ENCODE measurements at places on chromosomes 12 and 14.

DNA sequence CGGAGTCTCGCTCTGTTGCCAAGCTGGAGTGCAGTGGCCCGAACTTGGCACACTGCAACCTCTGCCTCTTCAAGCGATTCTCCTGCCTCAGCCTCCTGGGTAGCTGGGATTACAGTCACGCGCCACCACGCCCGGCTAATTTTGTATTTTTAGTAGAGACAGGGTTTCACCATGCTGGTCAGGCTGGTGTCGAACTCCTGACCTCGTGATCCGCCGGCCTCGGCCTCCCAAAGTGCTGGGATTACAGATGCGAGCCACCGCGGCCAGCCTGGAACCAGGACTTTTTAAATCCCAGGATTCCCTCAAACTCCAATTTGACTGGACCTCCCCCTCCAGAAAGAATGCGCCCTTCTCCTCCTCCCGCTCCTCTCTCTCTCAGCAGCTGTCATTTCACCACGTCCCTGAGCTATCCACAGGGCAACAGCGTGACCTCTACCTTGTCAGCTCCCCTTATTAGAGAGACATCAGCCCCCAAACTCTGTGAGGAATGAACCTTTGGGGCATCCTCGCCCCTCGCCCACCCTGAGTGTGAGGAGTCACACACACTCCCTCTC lies 2.0 kb downstream of the ESYT1 start:
- peaks cover 2% of the 10 kb centered on the region for H3K27me3 ChIP-seq
- H3K27ac ChIP-seq = peak overlapping the region; percentile 28
- peaks cover 41% of the 10 kb centered on the region for H3K4me1 ChIP-seq

- no peak overlapping the region for H3K4me3 ChIP-seq
- DNase-seq = no peak
- H3K4me1 ChIP-seq = peaks cover 57% of the 10 kb centered on the region
- H3K36me3 ChIP-seq = peaks cover 15% of the 10 kb centered on the region
- no peaks in the 10 kb centered on the region for H3K27me3 ChIP-seq
These were observed 88.2 kb upstream of the PAWR start for GRCh38 chr12:79778802-79779448.

DNA sequence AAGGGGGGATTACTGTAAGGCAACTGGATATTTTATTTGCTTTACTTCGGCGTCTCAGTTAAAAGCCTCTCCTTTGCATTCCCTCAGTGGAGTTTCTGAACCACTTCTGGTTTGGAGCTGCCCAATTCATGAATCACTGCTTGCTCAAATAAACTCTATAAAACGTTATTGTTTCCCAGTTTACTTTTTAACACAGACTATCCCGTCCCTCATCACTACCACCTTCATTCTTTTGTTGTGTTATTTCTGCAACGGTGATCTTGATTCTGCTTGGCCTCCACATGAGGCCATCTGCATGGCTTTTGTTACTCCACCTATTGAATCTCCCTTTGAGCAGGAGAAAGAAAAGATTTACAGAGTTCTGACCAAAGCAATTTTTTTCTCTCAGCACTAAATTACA lies 104.0 kb upstream of the PLEKHA5 start:
- peaks cover 24% of the 10 kb centered on the region for H3K4me1 ChIP-seq
- no peak for DNase-seq
- H3K27me3 ChIP-seq = no peaks in the 10 kb centered on the region
- H3K36me3 ChIP-seq = no peaks in the 10 kb centered on the region

DNA sequence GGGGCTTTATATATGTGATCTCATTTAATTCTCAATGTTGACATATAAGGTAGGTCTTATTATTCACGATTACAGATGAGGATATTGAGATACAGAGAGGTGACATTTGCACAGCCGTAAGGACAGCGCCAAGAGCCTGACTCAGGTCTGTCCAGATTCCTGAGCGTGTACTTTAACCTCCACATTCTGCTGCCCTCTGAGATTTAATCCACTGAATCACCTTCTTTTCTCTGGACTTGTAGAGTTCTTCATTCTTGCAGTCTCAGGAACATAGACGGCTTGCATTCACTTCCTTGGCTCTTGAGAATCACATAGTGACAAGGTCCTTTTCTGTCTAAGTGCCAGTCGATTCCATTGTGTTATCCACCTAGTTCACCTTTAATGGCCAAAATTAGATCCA lies 141.0 kb upstream of the ARHGAP5 start:
- DNase-seq = no peak
- no peak overlapping the region for H3K4me3 ChIP-seq
- H3K4me1 ChIP-seq = peaks cover 52% of the 10 kb centered on the region
- no peaks in the 10 kb centered on the region for H3K36me3 ChIP-seq
- H3K27me3 ChIP-seq = no peaks in the 10 kb centered on the region

DNA sequence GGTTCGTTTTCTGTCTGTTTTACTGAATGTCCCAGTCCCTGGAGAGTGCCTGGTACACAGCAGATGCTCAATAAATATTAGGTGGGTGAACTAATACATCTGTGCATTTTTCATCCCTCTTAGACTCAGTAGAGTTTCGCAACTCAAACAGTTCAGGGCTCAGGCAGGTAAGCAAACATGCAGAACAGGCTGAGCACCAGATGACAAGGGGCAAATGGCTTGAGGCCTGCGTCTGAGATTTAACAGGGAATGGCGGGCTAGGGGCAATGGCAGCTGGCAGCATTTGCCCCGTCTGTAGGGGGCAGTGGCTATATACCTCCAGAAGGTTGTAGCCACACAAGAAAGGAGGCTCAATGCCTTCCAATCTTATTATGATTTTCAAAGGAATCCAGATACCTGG lies 8.6 kb upstream of the RAN start:
- no peaks in the 10 kb centered on the region for H3K36me3 ChIP-seq
- H3K4me1 ChIP-seq = no peaks in the 10 kb centered on the region
- H3K4me3 ChIP-seq = no peak overlapping the region
- peaks cover 4% of the 10 kb centered on the region for H3K27me3 ChIP-seq
- DNase-seq = no peak

DNA sequence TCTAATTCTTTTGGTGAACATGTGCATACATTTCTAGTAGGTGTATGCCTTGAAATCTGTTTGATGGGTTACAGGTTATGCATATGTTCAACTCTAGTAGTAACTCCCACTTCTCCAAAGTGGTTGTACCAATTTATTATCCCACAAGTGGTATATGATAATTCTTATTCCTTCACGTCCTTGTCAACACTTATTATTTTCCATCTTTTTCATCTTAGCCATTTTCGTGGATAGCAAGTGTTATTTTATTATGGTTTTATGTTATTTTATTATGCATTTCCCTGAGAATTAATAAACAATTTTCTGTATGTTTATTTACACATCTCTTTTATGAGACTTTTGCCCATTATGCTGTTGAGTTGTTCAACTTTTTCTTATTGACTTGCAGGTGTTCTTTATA lies 11.2 kb upstream of the AMIGO2 start:
- H3K27me3 ChIP-seq = no peaks in the 10 kb centered on the region
- H3K4me1 ChIP-seq = peaks cover 72% of the 10 kb centered on the region
- H3K27ac ChIP-seq = no peak overlapping the region
- peaks cover 29% of the 10 kb centered on the region for H3K36me3 ChIP-seq
- DNase-seq = no peak
- no peak overlapping the region for H3K4me3 ChIP-seq

DNA sequence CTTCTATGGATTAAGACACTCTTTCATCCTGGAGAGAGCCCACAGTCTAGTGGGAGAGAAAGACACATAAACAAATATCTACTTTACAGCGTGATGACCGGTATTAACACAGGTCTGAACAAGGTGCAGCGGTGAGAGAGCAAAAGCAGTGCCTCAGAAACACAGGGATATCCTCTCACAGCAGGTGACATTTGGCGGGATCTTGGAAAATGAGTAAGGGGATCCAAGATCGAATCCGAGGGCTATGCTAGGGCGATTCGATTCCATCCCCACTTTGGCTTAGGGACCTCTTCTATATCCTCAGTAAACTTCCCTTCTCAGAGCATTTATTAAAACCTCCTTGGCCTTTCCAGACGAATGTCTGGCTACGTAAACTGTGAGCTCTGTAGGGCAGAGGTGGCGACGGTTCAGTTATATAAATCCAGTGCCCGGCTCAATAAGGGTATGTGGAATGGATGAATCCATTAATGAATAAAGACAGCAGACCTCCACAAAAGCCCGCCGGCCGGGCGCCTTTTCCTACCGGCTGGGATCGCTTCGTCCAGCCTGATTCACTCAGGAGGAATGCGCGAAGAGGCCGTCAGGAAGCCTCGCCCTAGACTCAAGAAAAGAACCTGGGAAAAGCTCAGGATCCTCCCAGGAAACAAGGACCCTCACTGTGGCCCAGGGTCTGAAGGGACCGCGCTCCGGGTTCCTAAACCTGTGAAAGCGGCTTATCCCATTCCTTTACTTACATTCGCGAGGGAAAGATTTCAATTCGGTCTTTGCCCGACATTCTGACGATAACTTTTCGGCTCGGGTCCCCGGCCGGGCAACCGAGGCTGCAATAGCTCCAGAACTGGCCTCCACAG lies 455 bp downstream of the ATP6V1D start:
- H3K4me3 ChIP-seq = peak overlapping the region; percentile 97
- peaks cover 6% of the 10 kb centered on the region for H3K27me3 ChIP-seq
- peak; percentile 65 for DNase-seq
- H3K27ac ChIP-seq = peak overlapping the region; percentile 100
- peaks cover 34% of the 10 kb centered on the region for H3K36me3 ChIP-seq

GRCh38 chr12:42725809-42726208 lies 136.3 kb upstream of the PRICKLE1 start:
- no peak overlapping the region for H3K4me3 ChIP-seq
- H3K4me1 ChIP-seq = peaks cover 21% of the 10 kb centered on the region
- no peak overlapping the region for H3K27ac ChIP-seq
- H3K27me3 ChIP-seq = peaks cover 1% of the 10 kb centered on the region
- peak; percentile 49 for DNase-seq
- 0 out of 2 replicates have a peak, but pooled peaks cover 4% of the 10 kb centered on the region for H3K36me3 ChIP-seq

- no peaks in the 10 kb centered on the region for H3K27me3 ChIP-seq
- peaks cover 74% of the 10 kb centered on the region for H3K4me1 ChIP-seq
- peak overlapping the region; percentile 50 for H3K4me3 ChIP-seq
- peaks cover 16% of the 10 kb centered on the region for H3K36me3 ChIP-seq
These were observed 267.1 kb upstream of the PRKD1 start for GRCh38 chr14:30194741-30195148.

- no peaks in the 10 kb centered on the region for H3K27me3 ChIP-seq
- peak overlapping the region; percentile 47 for H3K27ac ChIP-seq
- peaks cover 69% of the 10 kb centered on the region for H3K4me1 ChIP-seq
- no peak for DNase-seq
- peaks cover 27% of the 10 kb centered on the region for H3K36me3 ChIP-seq
These were observed 97.6 kb upstream of the SLC38A2 start for GRCh38 chr12:46470036-46470627.

GRCh38 chr12:34605955-34606748 lies 583.9 kb downstream of the ALG10 start:
- no peak for DNase-seq
- no peak overlapping the region for H3K4me3 ChIP-seq
- 0 out of 2 replicates have a peak, but pooled peaks cover 4% of the 10 kb centered on the region for H3K36me3 ChIP-seq
- peaks cover 2% of the 10 kb centered on the region for H3K27me3 ChIP-seq
- H3K4me1 ChIP-seq = no peaks in the 10 kb centered on the region

DNA sequence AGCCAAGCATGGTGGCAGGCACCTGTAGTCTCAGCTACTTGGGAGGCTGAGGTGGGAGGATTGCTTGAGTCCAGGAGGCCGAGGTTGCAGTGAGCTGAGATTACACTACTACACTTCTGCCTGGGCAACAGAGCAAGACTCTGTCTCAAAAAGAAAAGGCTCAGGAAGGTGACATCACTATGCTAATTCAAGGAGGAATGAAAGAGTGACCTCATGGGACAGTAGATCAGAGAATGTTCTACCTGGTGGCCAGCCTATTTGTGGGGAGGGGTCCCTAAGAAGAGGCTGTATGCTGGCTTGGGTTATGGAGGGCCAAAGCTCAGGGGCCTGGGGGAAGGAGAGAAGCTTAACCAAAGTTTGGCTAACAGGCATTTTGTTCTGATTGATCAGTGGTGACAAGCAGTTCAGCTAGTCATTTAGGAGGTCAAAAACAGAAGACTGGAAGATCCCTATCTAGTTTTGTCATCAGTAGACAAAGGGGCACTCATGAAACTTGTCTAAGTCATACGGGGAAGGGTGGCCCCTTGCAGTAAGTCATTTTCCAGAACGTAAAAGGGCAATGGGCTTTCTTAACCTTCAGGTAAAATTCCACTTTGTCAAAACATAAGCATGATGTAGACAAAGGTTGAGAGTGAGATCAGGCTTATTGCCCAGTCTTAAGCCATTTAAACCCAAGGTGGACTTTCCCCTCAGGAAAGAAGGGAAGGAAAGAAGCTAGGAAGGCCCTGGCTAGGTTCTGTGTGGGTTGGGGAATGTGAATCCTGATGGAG lies 60.8 kb upstream of the EEA1 start:
- H3K36me3 ChIP-seq = no peaks in the 10 kb centered on the region
- H3K4me3 ChIP-seq = no peak overlapping the region
- no peak for DNase-seq
- peaks cover 3% of the 10 kb centered on the region for H3K27me3 ChIP-seq
- H3K4me1 ChIP-seq = peaks cover 19% of the 10 kb centered on the region

DNA sequence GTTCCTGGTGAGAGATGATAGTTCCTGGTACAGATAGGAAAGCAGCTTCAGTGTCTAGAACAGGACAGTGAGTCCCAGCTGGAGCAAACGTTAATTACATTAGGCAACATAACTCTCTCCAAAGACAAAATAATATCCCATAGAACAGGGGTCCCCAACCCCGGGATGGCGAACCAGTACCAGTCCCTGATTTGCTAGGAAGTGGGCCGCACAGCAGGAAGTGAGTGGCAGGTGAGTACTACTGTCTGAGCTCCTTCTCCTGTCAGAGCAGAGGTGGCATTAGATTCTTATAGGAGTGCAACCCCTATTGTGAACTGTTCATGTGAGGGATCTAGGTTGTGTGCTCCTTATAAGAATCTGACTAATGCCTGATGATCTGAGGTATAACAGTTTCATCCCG lies 204.1 kb downstream of the NELL2 start:
- no peaks in the 10 kb centered on the region for H3K36me3 ChIP-seq
- H3K4me3 ChIP-seq = no peak overlapping the region
- H3K27ac ChIP-seq = no peak overlapping the region
- H3K4me1 ChIP-seq = no peaks in the 10 kb centered on the region
- DNase-seq = no peak

DNA sequence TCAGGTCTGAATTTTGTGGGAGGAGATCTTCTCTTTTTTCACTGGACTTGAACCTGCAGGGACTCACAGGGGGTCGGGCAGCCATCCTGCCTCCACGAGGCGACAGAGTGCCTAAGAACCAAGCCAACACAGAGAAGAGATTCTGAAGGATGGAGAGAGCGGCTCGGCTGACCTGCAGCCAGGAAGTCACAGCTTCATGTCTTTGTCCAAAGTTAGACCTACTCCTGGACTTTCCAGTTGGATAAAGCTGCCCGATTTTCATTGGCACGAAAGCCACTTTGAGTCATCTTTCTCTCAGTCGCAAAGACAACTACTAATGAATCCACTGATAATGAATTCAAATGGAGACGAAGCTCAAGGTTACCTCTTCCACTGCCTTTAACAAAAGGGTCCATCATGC lies 106.8 kb downstream of the FOXN3 start:
- no peak overlapping the region for H3K27ac ChIP-seq
- H3K27me3 ChIP-seq = no peaks in the 10 kb centered on the region
- DNase-seq = no peak
- peaks cover 30% of the 10 kb centered on the region for H3K4me1 ChIP-seq
